Osteocyte (in vitro differentiated cells): ENCODE measurements at places on chromosomes 1 and 21. TPM values are rescaled to one million over a fixed set of nuclear protein-coding genes. Genes with fewer than 3 reads are reported as not detected.

Gene STRIP1
- total RNA-seq: 55.7 and 55.8 TPM in 2 replicates

Gene ASPM
- 8.5 and 8.9 TPM in 2 replicates for total RNA-seq

Gene ANKRD65
- 0.21 and 0.24 TPM in 2 replicates for total RNA-seq

DNA sequence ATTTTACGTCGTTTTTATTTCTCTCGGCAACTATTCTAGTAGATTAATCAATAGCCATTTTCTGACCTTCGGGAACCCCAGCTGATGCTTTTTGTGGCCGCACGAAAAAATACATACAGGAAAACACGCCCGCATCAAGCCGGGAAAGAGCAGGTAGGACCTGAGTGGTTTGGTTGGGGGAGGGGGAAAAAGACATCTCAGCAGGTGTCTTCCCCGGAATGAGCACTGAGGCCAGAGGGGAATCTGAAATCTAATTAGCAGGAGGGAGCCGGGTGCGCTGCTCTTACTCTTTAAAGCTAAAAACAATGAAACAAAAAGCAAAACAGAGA, 618 bp upstream of the FOXD3 start:
- no peak for DNase-seq

Gene LIN28A
- not detected in 2 replicates for total RNA-seq

DNA sequence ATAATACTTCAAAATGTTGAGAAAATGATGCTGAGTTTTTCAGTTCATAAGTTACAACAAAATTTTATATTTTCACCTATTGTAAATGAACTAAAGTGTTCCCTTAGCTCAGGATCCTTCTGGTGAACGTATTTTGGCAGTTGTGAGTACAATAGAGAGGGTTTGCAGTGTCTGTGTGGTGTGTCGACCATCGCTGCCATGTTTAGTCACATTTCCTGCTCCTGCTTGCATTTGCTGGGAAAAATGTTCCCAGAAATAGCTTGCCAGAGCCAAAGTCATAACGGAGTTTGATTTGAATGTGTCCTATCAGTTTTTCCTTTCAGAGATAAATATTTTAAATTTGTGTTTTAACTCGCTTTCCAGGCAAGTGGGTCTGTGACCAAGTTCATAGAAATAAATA, 117.1 kb upstream of the COL6A1 start:
- DNase-seq: no peak

DNA sequence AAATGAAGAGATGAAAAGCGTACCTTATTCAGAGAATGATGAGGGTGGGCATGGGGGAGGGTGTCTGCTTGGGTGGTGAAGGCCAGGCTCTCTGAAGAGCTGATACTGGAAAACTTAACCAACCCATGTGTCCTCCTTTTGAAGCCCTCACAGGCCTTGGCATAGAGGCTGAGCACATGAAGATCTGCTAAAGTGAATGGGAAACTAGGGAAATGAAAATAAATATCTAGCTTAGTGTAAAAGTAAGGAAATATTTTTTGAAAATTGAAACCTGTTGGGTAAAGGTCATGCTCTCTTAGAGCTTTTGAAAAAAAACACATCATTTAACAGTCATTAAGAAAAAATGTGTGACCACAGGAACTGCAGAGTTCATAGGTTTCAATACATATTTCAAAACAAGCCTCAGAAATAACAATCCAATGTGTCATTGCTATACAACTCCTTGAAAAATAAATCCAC, 40.5 kb upstream of the RALGPS2 start:
- no peak for DNase-seq

- DNase-seq: no peak
Measured at GRCh38 chr1:42914092-42914627, 44.5 kb downstream of the SLC2A1 start.

DNA sequence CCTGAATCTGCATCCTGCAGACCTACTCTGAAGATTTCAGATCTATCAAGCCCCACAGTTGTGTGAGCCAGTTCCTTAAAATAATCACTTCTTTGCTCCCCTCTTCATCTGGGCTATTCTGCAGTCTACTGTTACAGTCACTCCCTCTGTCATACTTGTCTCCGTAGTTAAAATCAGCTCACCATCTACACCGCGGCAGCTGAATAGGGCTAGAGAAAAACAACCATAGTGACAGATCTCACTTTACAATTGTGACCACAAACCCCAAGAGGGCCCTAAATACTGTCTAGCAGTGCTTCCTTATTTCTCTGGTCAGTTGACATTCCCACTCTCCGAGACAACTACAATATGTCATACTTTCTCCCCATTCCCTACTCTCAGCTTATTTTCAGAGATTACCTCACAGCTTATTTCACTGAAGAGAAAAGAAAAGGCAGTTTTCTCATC, 12.9 kb downstream of the DESI2 start:
- DNase-seq: no peak

Gene TEDDM1
- total RNA-seq: not detected in 2 replicates

Gene VHLL
- total RNA-seq: not detected in 2 replicates

Gene GRIK1
- total RNA-seq: 0.13 TPM in 1 of 2 replicates, not detected in the other

DNA sequence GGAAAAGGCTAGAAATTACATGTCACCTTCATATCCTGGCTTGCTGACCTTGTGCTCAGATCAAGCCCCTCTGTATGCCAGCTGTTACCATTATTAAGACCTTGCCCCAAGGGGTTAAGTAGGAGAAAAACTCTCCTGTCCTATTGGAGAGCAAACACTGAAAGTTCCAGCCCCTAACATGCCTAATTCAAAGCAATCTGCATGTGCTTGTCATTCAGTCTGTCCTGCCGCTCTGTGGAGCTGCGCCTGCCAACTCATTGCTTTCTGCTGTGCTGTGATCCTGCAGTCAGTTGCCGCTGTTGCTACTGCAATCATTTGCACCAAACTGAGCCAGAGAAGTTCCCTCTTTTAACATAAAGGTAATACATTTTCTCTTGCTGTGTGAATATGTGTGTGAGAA, 113.4 kb downstream of the DISP1 start:
- DNase-seq: no peak

Gene SLFNL1
- total RNA-seq: 0.29 and 0.30 TPM in 2 replicates

Gene TMPRSS3
- total RNA-seq: not detected in 2 replicates

DNA sequence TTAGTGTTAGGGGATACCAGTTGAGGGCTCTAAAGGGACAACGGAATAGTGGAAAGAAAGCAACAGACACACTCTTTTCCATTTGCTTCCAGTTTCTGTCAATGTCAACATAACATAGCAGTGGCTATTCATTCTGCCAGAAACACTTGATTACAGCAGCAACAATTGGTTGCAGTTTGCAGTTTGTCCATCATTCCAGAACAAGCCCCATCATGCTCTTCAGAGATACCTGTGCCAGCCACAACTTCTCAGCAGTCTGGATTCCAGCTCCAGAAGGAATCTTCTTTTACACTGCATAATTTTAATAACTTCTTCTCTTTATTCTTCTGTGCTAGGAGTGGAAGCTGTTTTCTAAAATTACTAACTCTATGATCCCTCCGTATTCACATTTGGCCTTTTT, 1521.4 kb downstream of the PLA2G4A start:
- DNase-seq: no peak

GRCh38 chr1:110153407-110153950, 3.2 kb downstream of the SLC6A17 start:
- DNase-seq: no peak

DNA sequence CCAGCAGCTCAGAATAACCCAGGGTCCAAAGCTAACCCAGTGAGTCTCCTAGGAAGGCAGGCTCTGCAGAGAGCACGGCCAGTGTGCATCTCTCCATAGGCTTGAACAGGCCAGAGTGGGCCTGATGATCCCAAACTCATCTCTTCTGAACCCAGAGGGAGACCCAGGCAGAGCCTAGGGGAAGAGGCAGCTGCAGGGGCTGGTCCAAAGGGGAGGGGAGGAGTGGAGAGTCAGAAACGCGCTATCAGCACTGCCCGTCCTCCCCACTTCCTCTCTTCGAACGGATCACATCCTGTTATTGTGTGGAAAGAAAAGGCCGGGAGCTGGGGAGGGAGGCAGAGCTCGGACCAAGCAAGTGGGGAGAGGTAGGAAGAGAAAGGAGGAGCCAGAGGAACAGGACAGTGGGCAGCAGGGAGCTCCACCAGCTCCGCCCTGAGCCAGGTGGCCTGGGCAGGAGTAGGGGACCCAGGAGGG, 20.2 kb downstream of the TAL1 start:
- DNase-seq: no peak

GRCh38 chr1:219050822-219051125, 122.9 kb upstream of the LYPLAL1 start:
- no peak for DNase-seq

Gene BCAS2
- 36.5 and 39.3 TPM in 2 replicates for total RNA-seq

Gene CYP4A11
- total RNA-seq: not detected in 2 replicates

DNA sequence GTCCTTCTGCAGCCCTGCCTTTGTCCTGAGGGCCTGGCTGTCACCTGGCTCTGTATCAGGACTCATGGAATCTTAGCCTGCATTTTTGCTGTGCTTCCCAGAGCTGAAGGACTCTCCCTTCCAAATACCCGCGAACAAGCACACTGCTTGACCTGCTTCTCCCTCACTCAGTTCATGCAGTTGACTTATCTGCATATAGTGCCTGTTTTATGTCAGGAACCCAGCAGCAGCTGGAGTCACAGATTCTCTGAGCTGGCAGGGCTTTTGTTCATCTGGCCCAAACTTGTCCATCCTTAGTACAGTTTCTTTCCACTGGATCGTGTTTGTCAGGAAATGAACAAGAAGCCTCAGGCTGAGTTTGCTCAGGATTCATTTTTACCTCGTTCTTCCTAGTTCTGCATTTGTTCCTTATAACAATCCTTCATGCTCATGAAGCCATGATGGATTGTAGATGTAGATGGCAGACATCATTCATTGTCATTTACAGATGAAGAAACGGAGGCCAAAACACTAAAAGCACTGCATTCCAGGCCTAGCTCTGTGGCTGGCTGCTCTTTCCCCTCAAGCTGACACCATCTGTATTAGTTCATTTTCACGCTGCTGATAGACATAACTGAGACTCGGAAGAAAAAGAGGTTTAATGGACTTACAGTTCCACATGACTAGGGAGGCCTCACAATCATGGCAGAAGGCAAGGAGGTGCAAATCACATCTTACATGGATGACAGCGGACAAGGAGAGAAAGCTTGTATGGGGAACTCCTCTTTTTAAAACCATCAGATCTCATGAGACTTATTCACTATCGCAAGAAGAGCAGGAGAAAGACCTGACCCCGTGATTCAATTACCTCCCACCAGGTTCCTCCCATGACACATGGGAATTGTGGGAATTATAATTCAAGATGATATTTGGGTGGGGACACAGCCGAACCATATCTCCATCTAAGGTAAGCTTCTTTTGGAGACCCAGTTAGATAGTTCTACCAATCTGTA, 150.9 kb downstream of the HIVEP3 start:
- no peak for DNase-seq

DNA sequence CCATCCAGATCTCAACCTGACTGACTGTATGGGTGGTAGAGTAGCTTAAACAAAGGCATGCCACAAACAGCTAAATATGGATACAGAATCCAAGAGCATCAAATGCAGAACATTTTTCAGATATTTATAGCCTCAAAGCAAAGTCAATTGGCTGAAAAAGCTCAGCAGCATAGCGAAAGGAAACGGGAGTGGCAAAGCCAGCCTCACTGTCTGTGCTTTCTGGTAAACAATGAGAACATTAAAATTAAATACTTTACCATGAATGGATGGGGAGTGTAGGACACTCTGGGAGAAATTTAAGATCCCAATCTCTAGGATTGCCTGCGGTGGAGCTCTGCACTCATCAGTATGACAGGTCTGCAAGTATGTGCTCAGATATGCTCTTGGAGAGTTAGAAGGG, 4.4 kb downstream of the RASAL2 start:
- no peak for DNase-seq

Gene CPLANE2
- total RNA-seq: 10.3 and 11.8 TPM in 2 replicates

- DNase-seq: no peak
Measured at GRCh38 chr1:172394811-172395210, 25.7 kb upstream of the C1orf105 start.

Gene C8B
- not detected in 2 replicates for total RNA-seq

GRCh38 chr1:196115646-196116045, 492.6 kb downstream of the KCNT2 start:
- DNase-seq: no peak

DNA sequence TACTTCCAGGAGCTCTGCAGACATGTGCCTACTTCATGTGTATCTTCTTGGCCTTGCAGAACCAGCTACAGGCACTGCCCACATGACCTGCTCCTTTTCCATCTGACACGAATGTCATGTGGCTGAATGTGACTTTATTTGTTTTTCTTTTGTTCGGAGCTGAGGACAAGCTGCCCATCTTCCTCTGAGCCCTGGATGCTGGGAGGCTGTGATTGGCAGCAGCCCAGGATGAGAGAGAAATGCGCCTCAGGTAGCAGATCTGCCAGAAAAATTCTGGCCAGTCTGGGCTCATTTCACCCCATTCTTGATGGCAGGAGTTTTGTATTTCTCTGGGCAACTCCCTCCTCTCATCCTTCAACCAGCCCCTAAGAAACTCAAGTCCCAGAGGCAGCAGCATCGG, 372.0 kb downstream of the RPS6KC1 start:
- no peak for DNase-seq

Gene C8A
- total RNA-seq: not detected in 2 replicates

DNA sequence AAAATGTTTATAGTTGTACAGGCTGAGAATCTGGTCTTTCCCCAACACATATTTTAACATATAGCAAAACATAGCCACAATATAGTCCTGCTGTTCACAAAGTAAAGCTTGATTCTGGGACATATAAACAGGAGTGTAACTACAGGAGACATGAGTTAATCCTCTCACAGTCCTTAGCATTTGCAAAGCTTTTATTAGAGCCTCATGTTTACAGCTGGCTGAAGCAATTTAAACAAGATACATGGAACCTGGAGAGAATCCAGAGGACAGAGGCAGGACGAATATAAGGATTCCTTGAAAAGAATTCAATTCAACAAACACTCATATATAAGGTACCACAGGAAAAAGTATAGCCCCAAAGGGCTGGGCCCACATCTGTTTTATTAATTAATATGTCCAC, 163.4 kb downstream of the ADGRL4 start:
- no peak for DNase-seq

GRCh38 chr1:230589951-230590350, 52.3 kb upstream of the COG2 start:
- DNase-seq: no peak

DNA sequence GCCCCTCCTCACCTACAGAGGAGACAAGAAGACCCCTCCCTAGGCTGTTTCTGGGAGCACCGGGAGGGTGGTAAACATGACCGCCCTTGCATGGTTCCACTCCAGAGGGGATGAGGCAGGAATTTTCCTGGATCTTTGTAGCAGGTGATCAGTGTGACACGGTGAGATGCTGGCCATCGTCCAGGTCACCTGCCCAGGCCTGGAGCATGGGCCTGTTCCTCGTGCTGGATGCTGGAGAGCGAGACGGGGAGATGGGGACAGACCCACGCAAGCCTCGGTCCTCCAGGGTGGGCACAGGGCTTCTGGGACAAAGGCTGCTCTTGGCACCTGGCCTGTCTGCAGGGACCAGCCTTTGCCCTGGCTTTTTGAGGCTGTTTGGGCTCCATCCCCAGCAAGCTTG, 46.2 kb downstream of the DMRTB1 start:
- no peak for DNase-seq

GRCh38 chr1:44437107-44437716, 32.2 kb downstream of the RNF220 start:
- no peak for DNase-seq
